H9 (cell line): ENCODE measurements at places on chromosomes 12 and 14. TPM values are rescaled to one million over a fixed set of nuclear protein-coding genes. Genes with fewer than 3 reads are reported as not detected.

DNA sequence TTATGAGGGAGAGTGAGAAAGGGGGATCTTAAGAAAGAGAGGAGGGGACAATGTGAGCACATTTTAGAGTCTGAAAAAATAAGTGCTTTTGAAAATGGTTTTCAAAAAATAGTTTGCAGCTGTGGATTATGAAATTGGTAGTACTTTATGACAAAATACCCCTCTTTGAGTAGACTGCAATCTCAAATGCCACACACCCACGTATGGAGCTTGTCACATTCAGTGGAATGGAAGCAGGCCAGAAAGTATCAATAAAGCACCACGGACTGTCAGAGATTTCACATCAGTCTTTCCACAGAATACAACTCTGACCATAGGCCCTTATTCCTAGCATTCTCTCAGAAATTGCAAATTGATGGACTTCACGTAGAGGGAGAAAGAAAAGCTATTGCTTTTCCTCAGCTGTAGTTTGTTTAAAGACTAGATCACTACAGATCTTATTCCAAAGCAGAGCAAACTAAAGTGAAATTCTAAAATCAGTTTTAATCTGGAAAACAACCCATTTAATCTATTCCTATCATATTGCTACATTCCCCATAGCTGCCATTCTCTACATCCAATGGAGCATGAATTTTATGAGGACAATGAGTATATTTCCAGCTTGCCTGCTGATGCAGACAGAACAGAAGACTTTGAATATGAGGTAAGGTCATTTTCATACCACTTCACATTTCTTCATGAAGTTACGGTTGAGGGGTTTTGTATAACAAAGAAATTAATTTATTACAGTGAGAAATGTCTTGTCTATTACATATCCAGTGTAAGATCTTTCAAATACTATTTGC, 321.3 kb downstream of the PDZRN4 start:
- DNase-seq: no peak

Gene TTLL5
- 35.7 and 40.1 TPM in 2 replicates for total RNA-seq

Gene MTHFD1
- total RNA-seq: 203 and 209 TPM in 2 replicates

Gene SYCP3
- total RNA-seq: 0.31 TPM in 1 of 2 replicates, not detected in the other

Gene CCDC196
- total RNA-seq: not detected in 2 replicates

Gene TAS2R13
- total RNA-seq: 0.50 and 0.75 TPM in 2 replicates

Gene BDKRB2
- 0.13 and 0.15 TPM in 2 replicates for total RNA-seq

Gene OAS1
- total RNA-seq: 0.20 TPM in 1 of 2 replicates, not detected in the other

DNA sequence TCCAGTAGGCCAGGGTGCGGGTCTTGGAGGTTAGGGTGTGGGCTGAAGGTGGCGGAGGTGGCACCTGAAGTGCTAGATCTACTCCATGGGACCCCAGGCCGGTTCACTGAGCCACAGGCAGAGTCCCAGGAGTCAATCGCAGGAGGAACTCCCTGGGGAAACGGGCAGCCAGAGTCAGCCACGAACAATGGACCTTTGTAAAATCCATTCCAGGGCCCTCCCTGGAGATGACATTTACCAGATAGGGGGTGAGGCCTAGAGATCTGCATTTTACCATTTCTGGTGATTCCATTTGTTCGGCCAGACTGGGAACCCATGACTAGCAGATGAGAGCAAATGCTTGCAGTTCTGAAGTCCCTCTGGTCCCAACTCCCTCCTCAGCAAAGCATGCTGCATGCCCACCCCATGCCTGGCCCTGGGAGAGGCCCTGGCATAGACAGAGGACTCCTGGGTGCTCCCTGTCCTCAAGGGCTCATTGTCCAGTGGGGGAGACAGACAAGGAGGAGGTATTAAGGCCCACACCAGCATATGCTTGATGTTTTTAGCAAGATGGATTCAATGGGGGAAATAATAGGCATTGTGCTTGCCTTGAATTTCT, 115.5 kb downstream of the EML1 start:
- no peak for DNase-seq

GRCh38 chr12:93880853-93881522, 203.8 kb downstream of the CRADD start:
- no peak for DNase-seq

GRCh38 chr12:27009881-27010301, 4.3 kb downstream of the TM7SF3 start:
- no peak for DNase-seq

DNA sequence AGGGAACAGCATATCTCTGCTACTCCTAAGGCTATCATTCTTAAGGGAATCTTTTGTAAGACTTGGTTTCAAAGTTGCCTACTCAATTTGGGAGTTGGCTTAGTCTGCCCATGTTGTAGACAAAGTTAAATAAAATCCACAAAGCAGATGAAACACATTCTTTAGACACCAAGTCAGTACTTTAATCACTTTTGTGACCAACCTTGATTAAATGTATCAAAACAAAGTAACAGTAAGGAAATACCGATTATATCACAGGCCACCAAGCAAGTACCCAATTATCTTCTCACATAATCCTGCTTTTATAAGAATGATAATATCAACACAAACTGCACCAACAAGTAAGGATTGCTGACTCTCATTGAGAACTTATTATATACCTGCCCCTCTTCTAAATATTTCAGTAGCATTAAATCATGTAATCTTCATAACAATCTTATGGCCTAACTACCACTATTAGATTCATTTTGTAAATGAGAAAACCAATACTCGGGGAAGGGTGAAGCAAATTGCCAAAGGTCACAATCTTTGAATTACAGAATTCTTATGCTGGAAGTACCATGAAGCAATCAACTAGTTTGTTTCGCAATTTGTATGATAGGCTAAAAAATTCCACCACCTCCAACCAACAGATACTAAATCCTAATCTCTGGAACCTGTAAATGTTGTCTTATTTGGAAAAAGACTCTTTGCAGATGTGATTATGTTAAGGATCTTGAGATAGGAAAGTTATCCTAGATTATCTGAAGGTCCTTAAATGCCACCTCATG, 12.6 kb upstream of the DIO2 start:
- no peak for DNase-seq

DNA sequence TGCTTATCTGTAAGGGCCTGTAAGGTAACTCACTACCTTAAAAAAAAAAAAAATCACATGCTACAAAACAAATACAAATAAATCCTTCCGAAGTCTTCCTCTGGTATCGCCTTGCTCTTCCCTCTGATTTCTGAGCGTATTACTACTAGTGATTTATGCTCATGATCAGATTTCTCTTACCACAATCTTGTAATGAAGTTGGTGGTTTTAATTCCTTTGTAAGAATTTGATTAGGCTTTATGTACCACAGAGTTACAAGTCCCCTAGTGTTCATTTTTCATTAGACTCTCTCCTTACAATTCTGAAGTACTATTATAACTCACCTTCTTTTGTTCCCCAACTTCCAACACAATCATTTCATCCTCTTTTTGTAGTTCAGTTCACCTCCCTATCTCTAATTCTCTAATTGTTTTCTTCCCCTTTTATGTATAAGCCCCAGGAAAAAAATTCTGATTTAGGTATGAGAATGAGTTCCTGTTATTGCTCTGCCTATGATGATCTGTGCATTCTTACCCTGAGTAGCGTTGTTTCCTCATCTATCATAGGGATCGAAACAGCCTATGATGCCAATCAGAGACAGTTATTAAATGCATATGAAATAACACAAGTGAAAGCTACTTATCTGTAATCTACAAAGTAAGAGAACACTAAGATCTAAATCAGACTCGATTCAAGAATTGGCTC, 81.5 kb downstream of the EPS8 start:
- DNase-seq: no peak

DNA sequence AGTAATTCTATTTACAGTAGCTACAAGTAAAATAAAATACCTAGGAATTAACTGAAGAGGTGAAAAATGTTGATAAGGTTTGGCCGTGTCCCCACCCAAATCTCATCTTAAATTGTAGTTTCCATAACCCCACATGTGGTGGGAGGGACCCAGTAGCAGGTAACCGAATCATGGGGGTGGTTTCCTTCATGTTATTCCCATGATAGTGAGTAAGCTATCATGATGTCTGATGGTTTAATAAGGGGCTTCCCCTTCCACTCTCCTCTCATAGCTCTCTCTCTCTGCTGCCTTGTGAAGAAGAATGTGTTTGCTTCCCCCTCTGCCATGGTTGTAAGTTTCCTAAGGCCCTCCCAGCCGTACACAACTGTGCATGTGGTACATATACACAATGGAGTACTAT, 1170.7 kb downstream of the BCL11B start:
- no peak for DNase-seq

Gene TMEM233
- total RNA-seq: not detected in 2 replicates

Gene RDH12
- total RNA-seq: 0.70 and 0.74 TPM in 2 replicates

Gene CNIH1
- 99.3 and 108 TPM in 2 replicates for total RNA-seq

GRCh38 chr14:21003788-21004346, 4.8 kb downstream of the SLC39A2 start:
- no peak for DNase-seq

Gene PIK3C2G
- total RNA-seq: not detected in 2 replicates
